Right renal pelvis (tissue), 4 donors: ENCODE measurements at places on chromosomes 5 and 9. TPM values are rescaled to one million over a fixed set of nuclear protein-coding genes. Genes with fewer than 3 reads are reported as not detected.

HK3 gene
- 0.60 TPM for polyA plus RNA-seq

TLN1 gene
- polyA plus RNA-seq, result 176 TPM

IL9 gene
- not detected for polyA plus RNA-seq

DNA sequence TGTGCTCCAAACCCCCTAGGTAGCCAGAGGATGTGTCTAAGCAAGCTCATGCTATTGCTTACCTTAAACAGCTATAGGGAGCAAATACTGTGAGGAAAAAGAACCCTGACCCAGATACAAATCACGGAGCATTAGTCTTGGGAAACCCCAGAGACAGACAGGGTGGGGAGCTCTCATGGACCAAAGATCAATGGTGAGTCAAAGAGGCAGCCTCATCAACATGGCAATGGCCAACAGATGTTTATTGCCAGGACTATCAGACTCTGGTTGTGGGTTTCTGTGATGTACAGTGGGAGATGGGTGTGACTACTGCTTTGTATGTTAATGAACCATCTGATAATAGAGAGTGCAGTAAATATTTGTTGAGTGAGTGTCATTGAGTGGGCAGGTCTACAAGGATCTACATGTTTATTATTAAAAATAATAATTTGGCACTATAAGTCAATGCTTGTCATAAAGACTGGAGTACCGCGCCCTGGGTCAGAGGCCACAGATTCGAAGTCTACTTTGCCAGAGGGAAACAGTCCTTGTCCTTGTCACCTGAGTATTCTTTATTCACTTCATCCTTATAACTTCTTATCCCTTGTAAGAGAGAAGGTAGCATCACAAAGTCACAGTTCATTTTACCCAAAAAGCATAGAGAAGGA is 56.5 kb upstream of the RAI14 start:
- DNase-seq, result no peak

- DNase-seq, result no peak
Observed at GRCh38 chr5:150082889-150083288, 3.5 kb downstream of the CSF1R start.

DNA sequence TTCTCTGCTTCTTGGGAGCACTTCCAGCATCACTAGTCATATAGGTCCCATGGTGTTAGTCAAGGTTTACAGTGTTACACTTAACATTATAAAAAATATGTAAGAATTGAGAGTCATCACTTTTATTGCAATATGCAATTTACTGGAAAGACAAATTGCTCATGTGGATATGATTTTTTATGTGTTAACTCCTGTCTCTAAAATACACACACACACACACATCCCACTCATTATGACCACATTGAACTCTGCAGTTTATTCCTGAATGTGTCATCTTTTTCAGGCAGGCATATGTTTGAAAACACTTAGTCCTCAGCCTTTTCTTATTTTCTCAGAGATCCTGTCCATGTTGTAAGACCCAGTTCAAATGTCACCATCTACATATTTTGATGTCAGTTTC is 148.5 kb upstream of the MRPS30 start:
- no peak for DNase-seq

- peak; percentile 38 for DNase-seq
Observed at GRCh38 chr5:143402553-143403333, 743 bp downstream of the NR3C1 start.

DNA sequence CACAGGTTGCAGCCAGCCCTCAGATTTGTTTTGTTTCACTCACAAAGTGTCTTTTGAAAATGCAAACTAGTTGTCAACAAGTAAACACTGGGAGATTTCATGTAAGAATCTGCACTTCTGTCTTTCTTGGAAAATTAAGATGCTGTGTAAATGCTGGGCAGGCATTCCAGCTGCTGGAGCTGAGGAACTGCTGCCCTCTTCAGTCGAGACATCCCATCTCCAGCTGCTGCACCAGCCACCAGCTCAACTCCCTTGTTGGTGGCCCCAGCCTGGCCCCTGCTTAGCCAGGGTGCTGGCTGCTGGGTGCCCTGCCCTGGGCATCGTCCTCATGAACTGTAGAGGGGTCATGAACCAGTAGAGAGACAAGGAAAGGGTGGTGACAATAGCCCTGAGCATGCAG is 33.1 kb upstream of the AFAP1L1 start:
- DNase-seq, result no peak

GRCh38 chr5:114883675-114884074 is 286.0 kb downstream of the TRIM36 start:
- no peak for DNase-seq

GRCh38 chr5:179819296-179820126 is 1.2 kb upstream of the SQSTM1 start:
- no peak for DNase-seq
